ENCODE measurements at places on chromosomes 6 and 20. TPM values are rescaled to one million over a fixed set of nuclear protein-coding genes. Genes with fewer than 3 reads are reported as not detected.

GRM1 gene
- 25.0 TPM for total RNA-seq

CCNC gene
- 92.0 TPM for total RNA-seq

TCF15 gene
- not detected for total RNA-seq

HINT3 gene
- total RNA-seq = 52.0 TPM

SYCP2L gene
- total RNA-seq = 11.9 TPM

CDH22 gene
- total RNA-seq = 1.6 TPM

SLC24A3 gene
- 16.0 TPM for total RNA-seq

CDH26 gene
- 2.2 TPM for total RNA-seq

PBOV1 gene
- total RNA-seq = not detected

PAX1 gene
- total RNA-seq = not detected

GJA10 gene
- total RNA-seq = not detected

PABPC1L gene
- total RNA-seq = 13.8 TPM

EGFL8 gene
- 5.9 TPM for total RNA-seq

CNBD2 gene
- total RNA-seq = 4.1 TPM

All from parietal lobe (tissue), 2 donors.